ENCODE measurements at places on chromosomes 5 and 9.

GRCh38 chr5:16061163-16061562, 118.4 kb downstream of the MARCHF11 start:
- no peak for DNase-seq

DNA sequence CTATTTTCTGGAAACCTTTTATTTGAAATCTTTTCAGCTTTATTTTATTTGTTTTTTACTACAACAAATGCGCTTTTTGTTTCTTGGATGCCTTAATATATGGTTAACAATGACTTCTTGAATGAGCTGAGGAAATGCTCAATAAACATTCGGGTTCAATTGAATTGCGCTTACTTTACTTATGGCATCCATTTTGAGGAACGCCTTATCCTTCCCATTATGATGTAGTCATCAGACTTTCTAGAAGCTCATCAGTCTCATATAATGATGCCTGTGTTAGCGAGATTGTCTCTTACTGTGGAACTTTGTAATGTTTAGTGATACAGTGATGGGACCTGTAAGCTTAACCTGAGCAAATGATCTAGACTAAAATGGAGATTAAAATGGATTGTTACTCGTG, 916 bp downstream of the SHLD3 start:
- DNase-seq, result no peak

DNA sequence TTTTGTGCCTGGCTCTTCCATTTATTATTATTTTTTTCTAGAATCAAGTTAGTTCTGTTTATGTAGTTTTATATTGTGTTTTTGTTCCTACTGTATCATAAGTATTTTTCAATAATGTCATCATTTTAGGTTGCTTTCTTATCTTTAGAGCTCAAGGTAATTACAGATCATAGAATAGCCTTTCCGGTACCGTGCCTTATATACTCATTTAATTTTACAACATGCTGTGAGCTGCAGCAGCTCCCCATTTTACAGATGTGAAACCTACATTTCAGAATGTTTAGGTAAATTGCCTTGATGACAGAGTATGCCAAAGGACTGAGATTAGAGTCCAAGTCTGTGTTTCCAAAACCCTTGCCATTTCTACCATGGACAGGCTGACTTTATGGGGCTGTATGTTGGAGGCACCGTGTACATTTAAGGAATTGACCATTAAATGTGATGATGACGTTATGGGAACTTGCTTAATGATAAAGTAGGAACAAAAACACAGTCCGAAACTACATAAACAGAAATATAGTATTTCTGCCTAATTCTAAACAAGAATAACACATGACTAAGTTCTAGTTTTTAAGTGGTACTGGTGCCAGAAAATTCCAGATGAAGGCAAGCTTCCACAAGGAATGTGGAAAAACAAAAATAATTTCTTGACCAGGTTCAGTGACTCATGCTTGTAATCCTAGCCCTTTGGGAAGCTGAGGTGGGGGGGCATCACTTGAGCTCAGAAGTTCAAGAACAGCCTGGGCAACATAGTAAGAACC, 97.7 kb downstream of the IQGAP2 start:
- no peak for DNase-seq

GRCh38 chr9:85630676-85631075, 111.1 kb downstream of the AGTPBP1 start:
- no peak for DNase-seq

DNA sequence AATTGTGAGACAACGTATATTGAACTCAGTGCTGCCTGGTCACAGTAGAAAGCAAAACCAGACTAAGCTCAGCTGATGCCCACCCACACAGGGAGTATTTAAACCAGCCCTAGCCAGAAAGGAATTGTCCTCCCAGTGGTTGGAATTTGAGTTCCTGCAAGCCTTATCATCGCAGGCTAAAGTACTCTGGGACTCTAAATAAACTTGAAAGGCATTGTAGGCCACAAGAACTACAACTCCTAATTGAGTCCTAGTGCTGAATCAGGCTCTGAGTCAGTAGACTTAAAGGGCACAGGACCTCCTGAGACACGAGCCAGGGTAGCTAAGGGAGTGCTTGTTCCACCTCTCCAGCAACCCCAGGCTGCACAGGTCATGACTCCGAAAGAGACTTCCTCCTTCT, 171.4 kb downstream of the MCTP1 start:
- DNase-seq, result no peak

DNA sequence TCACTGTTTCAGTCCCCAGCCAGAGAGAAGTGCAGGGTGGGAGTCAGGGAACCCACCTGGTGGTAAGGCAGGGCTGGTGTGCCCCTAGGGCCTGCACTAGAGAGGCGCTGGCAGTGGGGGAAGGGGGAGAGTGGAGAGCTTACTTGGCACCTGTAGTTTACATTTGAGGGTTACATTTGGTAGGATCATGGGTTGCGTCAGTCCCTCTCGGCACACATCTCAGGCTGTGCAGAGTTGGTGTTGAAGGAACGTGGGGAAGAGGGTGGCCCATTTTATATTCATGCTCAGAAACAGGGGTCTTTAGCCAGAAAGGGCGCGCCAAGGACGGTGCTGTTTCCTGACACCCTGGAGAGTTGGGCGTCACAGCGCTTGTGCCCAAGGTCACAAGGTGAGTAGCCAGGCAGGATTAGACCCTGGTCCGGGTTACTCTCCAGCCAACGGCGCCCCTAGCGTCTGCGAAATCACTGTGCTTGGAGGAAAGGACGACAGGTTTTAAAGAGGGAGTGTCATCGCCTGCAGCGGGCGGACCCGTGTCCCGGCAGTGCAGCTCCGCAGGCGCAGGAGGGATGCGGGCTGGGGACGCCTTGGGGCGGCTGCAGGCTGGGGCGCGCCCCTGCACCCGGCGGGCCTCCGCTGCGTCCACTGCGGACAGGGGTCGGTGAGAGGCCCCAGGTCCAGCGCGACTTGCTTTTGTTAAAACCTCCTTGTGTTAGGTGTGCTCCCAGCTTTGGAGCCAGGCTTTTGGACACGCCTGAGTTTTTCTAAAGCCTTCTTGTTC, 272.6 kb downstream of the FANCC start:
- no peak for DNase-seq

Measured in NCI-H1930 (cell line).